T follicular helper cell (primary cell): ENCODE measurements at places on chromosomes 12 and 14.
A peak's percentile ranks its signal among the peaks of the same experiment; 100 is the strongest.

GRCh38 chr12:39287817-39288216 is 155.1 kb downstream of the KIF21A start:
- no peak for DNase-seq

GRCh38 chr12:98516111-98516873 is 902 bp downstream of the TMPO start:
- peak; percentile 77 for DNase-seq

DNA sequence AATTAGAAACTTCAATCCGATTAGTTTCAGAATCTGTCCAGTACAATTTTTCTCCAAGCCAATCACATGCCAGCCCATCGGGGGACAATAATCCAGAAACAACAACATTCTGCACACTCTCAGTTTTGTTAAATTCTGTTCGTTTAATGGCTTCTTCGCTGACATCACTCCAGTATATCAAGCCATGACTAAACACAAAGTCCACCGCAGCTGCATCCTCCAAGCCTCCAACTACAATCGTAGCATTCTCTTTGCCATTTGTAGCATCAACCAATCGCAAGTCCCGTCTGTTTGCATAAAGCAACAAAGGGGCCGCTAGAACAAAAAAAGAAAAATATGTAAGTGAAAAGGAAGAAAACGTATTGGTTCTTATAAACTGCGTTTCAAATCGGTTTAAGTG is 22.5 kb downstream of the LRP6 start:
- no peak for DNase-seq

GRCh38 chr12:104520242-104520900 is 63.6 kb downstream of the CHST11 start:
- no peak for DNase-seq

DNA sequence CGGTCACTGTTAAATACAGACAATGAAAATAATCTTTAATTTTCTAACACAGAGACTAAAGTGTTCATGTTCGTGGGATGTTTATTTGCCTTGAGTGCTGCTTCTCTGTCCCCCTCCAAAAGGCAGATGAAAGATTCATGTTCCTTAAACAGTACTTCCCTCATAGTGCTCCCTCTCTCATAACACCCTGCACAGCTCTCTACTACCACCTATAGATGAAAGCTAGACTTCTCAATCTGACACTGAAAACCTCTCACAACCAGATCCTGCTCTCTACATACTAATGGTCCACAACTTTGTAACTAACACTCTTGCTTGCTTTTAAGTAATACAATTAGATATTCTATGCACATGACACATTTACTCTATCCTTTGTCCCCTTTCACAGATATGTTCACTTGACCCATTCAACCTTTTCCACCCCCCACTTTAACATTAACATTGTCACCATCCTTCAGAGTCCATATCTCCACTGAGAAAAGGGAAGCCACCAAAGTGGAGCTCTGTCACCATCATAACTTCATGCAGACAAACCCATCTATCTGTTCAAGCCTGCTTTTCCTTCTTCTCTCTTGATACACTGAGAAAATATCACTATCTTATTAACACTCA is 266.4 kb upstream of the USP15 start:
- DNase-seq, result no peak

- DNase-seq, result no peak
Measured at GRCh38 chr14:93930296-93930988, 3.3 kb downstream of the FAM181A start.

DNA sequence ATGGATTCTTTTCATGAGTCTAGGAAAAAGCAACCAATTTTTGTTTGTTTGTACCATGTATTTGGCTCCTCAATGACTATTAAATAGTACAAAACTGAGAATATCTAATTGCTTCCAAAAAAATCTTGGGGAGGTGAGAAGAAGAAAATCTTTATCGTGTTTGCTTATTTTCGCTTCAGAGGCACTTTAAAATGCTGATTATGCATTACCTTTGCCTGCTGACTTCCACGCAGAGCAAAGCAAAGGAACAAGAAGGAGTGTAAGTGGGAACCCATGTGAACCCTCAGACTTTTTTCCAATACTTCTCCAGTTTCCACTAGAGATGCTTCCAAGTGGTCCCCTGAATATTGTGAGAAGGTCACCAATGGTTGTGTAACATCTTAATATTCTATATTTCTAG is 43.2 kb upstream of the STRN3 start:
- DNase-seq, result no peak

DNA sequence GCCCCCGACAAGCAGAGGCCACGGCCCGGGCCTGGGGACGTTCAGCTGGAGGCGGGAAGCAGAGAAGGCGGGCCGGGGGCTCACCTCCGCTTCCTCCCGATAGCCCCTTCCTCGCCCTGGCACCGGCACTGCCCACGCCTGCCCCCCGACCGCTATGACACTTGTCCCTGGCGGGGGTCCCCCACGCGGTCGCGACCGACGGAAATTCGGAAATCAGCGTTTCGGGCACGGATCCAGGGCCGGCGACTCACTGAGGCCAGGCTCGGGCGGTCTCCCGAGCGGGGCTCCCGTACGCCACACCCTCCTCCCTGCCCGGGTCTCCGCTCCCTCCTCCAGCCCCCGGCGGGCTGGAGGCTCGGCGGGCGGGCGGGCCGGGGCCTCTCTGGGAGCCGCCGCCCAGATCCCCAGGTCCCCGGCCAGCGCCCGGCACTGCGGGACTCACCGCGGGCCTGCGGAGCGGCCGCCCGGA is 581 bp downstream of the PITPNM2 start:
- DNase-seq, result no peak

- no peak for DNase-seq
Measured at GRCh38 chr12:120010661-120011230, 21.7 kb downstream of the BICDL1 start.

DNA sequence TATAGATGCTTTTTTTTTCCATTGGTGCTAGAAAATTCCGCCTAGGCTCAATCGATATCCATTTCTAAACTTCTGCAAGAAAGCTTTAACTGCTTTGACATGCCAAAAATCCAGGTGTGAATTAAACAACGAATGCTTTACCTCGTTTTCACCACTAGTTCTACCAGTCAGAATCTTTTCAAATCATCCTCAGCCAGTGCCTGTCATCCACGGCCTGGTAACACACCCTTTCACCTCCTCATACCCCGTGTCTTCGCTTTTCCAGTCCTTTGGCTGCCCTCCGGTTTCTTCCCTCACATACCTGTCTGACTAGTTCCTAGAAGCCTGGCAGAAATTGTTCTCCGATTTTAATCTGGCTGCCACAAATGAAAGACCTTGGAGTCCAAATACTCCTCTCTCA is 1.4 kb upstream of the PHC1 start:
- DNase-seq, result no peak

- DNase-seq, result no peak
Measured at GRCh38 chr12:125152463-125152862, 87.2 kb downstream of the AACS start.

- DNase-seq, result no peak
Measured at GRCh38 chr14:36785511-36785910, 123.9 kb downstream of the PAX9 start.

- no peak for DNase-seq
Measured at GRCh38 chr14:97010491-97011160, 213.4 kb downstream of the VRK1 start.

DNA sequence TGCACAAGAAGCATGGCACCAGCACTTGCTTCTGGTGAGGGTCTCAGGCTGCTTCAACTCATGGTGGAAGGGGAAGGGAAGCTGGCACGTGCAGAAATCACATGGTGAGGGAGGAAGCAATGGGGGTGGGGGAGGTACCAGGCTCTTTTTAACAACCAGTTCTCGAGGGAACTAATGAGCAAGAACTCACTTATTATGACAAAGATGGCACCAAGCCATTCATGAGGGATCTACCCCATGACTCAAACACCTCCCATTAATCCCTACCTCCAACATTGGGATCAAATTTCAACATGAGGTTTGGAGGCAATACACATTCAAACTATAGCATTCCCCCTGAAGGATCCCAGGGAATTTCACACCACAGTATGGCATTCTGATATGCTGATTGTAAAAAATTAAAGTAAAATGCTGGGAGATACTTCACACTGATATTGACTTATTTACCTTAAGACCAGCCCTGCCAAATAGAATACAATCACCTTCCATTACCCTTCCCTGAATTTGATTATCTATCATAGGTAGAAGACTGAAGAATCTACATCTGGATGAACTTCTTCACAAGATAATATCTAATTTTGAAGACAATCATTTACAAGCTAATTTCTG is 201.7 kb upstream of the PLXNC1 start:
- DNase-seq, result no peak
